ENCODE measurements at places on chromosomes 7 and 10. TPM values are rescaled to one million over a fixed set of nuclear protein-coding genes. Genes with fewer than 3 reads are reported as not detected.

GRCh38 chr10:100347568-100348195 is 649 bp downstream of the SCD start:
- DNase-seq, result no peak

The CYP3A4 gene
- not detected for total RNA-seq

The MPP7 gene
- total RNA-seq, result 18.7 TPM

The TMEM196 gene
- total RNA-seq, result not detected

The ANKRD7 gene
- total RNA-seq, result not detected

- no peak for DNase-seq
These were observed 5.1 kb downstream of the GNA12 start for GRCh38 chr7:2838873-2839578.

GRCh38 chr7:11923376-11923930 is 91.5 kb upstream of the THSD7A start:
- DNase-seq, result no peak

The DGKI gene
- total RNA-seq, result 0.06 TPM

The ZNF3 gene
- 28.3 TPM for total RNA-seq

DNA sequence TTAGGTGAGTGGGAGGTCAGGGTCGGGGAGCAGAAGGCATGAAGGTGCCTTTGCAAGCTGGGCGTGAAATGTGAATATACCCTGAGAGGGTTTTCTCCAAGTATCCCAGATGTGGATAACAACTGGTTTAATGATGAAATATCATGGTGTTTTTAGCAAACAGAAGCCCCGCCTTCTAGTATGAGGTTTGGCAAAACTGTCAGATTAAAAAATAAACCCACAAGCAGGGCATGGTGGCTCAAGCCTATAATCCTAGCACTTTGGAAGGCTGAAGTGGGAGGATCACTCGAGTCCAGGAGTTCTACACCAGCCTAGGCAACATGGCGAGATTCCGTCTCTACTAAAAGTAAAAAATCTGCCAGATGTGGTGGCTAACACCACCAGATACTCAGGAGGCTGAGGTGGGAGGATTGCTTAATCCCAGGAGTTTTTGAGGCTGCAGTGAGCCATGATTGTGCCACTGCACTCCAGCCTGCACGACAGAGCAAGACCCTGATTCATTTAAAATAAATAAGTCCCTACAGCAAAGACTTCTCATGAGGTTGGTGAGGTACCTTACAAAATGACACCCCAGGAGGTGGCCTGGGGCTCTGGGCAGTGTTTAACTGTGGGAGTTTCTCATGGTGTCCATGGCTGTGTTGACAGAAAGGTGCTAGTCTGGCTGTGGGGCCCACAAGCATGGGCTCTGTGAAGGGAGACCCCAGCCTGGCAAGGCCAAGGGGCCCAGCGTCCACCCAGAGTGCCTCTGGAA is 6.7 kb upstream of the PWWP2B start:
- DNase-seq, result no peak

DNA sequence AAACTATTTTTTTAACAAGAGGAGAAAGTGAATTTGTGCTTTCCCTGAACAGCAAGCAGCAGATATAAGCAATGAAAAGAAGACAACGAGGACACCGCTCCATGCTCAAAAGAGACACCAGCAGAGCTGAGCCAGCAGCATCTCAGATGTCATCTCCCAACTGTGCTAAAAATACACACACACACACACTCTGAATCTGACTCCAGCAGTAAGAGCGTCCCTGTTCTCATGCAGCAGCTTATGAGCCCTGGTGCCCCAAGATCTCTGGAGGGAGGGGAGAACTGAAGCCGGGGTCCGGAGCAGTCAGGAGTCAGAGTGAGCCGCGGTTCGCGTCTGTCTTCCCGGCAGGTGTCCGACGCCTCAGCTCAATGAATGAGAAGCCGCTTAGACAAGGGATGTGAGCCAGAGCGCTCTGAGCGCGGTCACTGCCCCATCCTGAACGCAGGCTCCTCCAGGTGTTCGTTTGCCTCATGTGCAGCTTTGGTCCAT is 49.2 kb downstream of the SVIL start:
- DNase-seq, result no peak
